Substantia nigra (tissue), 51 donors: ENCODE measurements at places on chromosomes 3 and 15.

GRCh38 chr3:97817965-97818364 is 3.8 kb upstream of the CRYBG3 start:
- no peak for DNase-seq

GRCh38 chr15:94255540-94255939 is 24.2 kb downstream of the MCTP2 start:
- no peak for DNase-seq

DNA sequence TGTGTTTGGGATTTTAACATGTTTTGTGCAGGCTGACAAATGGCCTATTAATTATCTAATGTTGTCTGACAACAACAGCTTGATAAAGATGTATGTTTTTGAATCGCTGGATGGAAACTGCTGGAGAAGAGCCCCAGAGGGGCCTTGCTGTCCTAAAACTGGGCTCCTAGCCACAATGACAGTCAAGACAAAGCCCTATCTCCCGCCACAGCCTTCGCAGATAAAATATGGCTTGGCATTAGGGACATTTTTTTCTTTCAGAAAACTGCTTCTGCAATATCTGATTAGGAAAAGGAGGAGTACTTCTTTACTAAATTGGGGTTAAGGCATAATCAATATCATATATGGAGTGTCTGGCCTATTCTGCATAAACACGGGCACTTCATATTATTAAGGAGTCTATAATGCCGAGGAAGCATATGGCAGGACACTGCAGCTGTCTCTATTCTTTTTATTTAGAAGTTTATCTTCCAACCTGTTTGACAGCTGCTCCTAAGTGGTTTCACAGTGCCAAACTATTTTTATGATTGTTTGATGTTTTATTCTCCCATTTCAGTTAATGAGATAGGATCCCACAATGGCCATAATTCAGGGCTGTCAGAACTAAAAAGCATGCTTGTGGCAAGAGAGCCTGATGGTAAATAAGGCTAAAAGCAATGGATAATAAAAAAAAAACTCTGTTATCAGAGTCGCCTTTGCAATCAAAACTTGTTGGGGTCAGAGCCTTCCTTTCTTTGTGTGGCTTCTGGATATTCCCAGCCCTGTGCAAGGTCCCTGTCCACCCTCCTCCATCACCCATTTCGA is 210.1 kb downstream of the MECOM start:
- no peak for DNase-seq

- no peak for DNase-seq
Observed at GRCh38 chr3:61683549-61684236, 122.3 kb downstream of the PTPRG start.

GRCh38 chr15:34886134-34886533 is 83.4 kb downstream of the AQR start:
- DNase-seq = no peak

DNA sequence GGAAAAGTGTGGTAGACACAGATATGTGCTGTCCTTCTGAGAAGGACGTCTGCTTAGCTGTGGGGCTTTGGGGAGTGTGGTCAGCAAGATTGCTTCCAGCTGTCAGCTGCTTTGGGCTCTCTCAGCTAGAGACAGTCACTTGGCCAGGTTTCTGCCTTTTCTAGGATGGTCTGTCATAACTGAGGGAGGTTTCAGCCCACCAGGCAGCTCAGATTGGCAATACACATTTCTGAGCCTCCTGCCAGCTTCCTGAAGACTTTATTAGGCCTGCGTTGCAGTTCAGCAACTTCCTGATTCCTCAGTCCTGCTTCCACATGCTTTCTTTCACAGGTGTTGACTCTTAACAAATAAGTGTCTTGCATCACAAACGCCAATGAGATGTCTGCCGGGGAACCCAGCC is 286.5 kb downstream of the SQOR start:
- DNase-seq = no peak

DNA sequence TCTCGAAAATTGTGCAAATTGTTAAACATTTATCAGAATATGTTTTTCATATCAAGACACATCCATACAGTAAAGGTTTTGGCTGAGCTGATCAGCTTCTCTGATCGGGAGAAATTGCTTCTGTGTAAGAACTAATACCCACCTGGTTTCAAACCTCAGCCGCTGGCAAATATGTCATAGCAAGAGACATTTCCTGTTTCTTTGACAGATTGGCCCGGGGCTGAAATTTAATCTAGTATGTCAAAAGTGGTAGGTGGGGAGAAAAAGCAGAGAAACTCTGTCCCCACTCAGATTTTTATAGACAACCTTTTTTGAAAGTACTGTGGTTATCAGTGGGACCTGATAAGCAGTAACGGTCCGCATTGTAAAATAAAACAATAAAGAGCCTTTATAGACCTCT is 88.8 kb upstream of the SLC24A5 start:
- DNase-seq = no peak

DNA sequence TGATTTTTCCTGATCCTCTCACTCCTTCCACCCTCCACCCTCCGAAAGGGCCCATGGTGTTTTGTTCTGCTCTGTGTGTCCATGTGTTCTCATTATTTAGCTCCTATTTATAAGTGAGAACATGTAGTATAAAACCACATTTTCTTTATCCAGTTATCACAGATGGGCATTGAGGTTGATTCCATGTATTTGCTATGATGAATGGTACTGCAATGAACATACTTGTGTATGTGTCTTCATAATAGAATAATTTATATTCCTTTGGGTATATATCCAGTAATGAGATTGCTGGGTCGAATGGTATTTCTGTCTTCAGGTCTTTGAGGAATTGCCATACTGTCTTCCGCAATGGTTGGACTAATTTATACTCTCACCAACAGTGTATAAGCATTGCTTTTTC is 126.0 kb downstream of the IMPG2 start:
- DNase-seq = no peak

GRCh38 chr3:106247902-106248684 is 379.3 kb upstream of the CBLB start:
- DNase-seq = no peak

DNA sequence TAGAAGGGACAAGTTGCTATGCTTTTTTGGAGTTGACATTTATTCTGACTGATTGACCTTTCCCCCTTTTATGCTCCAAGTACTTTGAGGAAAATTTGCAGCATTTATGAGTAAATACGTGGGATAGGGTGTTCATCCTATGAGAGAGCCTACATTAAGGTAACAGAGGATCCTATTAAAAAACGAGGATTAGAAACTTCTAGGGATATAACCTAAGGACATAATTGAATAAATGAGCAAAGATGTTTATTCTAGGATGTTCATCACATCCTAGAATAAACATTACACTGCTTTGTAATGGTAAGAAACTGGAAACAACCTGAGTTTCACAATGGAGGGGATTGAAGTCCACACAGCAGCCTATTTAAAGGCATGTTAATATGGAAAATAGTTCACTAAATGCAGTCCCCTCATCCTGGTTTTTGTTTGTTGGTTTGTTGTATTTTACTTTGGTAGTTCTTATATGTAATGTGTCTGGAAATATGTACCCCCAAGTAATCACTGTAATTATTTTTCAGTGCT is 23.9 kb upstream of the CLEC3B start:
- no peak for DNase-seq

DNA sequence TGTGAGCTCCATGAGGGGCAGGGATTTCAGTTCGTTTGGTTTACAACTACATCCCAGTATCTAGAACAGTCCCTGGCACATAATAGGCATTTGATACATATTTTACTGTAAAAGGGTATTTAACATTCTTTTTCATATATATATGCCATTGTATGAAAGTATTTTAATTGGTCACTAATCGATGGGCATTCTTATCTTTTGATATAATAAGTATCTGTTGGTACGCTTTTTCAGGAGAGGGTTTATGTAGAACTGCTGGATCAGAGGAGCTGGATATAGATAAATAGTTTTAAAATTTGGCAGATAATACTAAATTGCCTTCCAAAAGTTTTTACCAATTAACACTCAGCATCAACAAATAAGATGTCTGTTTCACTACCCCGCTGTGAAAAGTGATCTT is 978 bp upstream of the RSL24D1 start:
- no peak for DNase-seq

DNA sequence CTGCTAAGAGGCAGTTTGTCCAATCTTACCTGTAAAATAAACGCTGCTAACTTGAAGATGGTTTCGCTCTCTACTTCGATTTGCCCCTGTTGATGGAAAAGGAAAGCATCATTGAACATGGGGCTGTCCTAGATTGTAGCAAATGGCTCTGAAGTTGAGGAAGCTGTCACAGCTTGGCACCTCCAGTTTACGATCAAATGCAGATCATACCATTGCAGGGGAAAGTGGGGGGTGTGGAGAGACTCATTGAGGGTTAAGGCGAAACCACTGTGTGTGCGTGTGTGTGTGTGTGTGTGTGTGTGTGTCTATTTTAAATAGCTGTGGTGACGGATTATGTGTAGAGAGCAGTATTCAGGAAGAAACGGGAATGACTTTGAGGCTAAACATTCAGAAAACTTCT is 127.6 kb upstream of the LMOD3 start:
- no peak for DNase-seq

DNA sequence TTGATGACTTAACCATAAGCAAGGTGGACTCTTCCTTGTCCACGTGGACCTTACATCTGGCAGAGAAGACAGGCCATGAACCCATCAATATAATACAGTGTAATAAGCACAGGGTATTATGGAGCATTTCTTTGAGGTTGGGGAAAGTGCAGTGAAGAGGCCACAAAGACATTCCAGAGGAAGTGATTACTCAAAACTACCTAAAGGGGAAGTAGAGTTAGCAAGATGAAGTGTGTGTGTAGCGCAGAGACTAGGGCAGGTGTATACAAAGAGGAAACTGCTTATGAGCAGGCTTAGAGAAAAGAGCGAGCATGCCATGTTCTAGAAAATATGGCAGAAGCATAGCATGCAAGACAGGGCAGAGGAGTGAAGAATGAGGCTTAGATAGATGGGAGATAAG is 17.9 kb downstream of the CP start:
- no peak for DNase-seq

GRCh38 chr15:92800013-92800412 is 100.1 kb upstream of the CHD2 start:
- no peak for DNase-seq

DNA sequence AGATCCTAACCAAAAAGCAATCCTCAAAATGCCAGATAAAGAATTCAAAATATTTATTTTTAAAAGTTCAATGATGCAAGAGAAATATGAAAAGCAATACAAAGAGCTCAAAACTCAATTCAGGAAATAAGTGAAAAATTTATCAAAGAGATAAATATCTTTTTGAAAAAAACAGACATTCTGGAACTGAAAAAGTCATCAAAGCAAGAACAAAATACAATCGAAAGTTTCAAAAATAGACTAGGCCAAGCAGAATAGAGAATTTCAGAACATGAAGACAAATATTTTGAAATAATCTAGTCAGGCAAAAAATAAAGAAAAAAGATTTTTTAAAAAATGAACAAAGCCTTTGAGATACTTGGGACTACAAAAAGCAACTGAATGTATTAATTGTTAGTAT is 83.4 kb upstream of the STT3B start:
- no peak for DNase-seq

GRCh38 chr3:12445523-12446240 is 38.6 kb upstream of the TSEN2 start:
- DNase-seq = no peak

- DNase-seq = no peak
Observed at GRCh38 chr15:92079647-92080255, 226.2 kb downstream of the SLCO3A1 start.

GRCh38 chr3:177451864-177452830 is 254.9 kb upstream of the TBL1XR1 start:
- no peak for DNase-seq
